Right kidney (tissue), 9 donors: ENCODE measurements at places on chromosomes 12 and 14.

GRCh38 chr14:74661726-74662450 lies 49.9 kb upstream of the LTBP2 start:
- no peak for DNase-seq

GRCh38 chr12:112151766-112152541 lies 26.6 kb downstream of the TRAFD1 start:
- DNase-seq, result no peak

- DNase-seq, result no peak
Observed at GRCh38 chr14:53880761-53881160, 75.9 kb downstream of the BMP4 start.

GRCh38 chr12:104656921-104657320 lies 200.2 kb downstream of the CHST11 start:
- DNase-seq, result no peak

- DNase-seq, result no peak
Observed at GRCh38 chr14:55782166-55782565, 202.2 kb downstream of the KTN1 start.

- DNase-seq, result no peak
Observed at GRCh38 chr12:132686825-132687210, 324 bp downstream of the POLE start.

- no peak for DNase-seq
Observed at GRCh38 chr12:98885778-98886177, 240.7 kb downstream of the APAF1 start.
